ENCODE measurements at places on chromosomes 12 and 14. TPM values are rescaled to one million over a fixed set of nuclear protein-coding genes. Genes with fewer than 3 reads are reported as not detected.

DNA sequence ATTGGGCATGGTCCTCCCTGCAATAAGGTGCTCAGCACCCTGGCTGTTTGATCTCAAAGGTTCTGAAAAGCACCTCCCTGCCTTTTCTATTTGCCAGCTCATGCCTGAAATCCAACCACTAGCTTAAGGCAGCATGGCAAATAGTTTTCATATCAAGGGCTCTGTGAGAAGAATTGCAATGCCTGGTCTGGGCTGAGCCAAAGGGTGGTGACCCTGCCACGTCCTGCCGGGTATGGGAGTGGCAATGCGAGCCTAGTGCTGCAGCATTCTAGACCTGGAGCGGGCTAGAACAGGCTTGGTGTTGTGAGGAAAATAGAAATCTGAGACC, 2.3 kb upstream of the SCNN1A start:
- DNase-seq, result no peak

- DNase-seq, result no peak
Observed at GRCh38 chr12:104410326-104410725, 46.4 kb upstream of the CHST11 start.

Gene JAG2
- polyA plus RNA-seq, result 22.4 TPM

Gene CLEC2D
- polyA plus RNA-seq, result 3.4 TPM

Gene ZNF385A
- polyA plus RNA-seq, result 26.3 TPM

Data from urinary bladder (tissue), 4 donors.